ENCODE measurements at places on chromosomes 5 and 9.

- DNase-seq = no peak
Observed at GRCh38 chr5:106862450-106863193, 808.1 kb downstream of the EFNA5 start.

GRCh38 chr5:89471115-89471514, 588.1 kb upstream of the MEF2C start:
- DNase-seq = no peak

DNA sequence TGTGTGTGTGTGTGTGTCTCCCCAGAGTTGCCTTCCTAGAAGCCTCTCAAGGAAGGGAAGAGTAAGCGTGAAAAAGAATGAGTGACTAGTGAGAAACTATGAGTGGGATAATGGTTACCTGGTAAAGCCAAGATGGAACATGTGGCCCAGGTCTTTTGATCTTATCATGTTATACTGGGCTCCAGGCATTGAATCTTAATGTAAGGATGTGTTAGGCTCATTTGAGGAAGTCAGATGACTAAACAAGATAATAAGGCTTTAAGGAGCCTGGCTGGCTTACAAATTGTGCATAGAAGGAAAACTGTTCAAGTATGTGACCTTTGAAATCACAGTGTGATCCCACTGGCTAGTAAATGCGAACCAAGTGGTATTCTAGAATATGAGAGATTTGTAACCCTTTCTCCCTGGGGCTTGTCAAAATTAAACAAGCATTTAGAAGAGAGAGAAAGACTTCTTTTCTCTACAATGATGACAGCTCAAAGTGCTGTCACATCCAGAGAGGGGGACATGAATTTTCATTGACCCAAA, 29.9 kb upstream of the HMHB1 start:
- no peak for DNase-seq

GRCh38 chr9:121742923-121743322, 91.5 kb downstream of the DAB2IP start:
- DNase-seq = no peak

GRCh38 chr5:124179819-124180218, 566.6 kb downstream of the ZNF608 start:
- DNase-seq = no peak

DNA sequence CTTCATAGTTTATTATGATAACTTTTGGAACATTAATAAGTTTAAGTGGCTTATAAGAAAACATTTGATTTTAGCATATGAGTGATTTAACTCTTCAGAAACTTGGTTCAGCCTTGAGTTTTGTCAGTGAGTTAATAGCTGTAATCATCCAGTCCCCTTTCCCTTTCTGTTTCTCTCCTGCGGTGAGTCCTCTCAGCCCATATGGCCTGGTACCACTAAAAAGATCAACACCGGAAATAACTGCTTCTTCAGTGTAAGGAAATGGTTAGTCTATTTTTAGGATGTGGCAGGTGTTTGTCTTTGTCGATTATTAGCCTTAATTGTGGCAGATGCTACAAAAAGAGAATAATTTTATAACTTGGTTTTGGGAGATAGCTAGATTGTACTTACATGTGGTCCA, 120.2 kb upstream of the GRHPR start:
- DNase-seq = no peak

DNA sequence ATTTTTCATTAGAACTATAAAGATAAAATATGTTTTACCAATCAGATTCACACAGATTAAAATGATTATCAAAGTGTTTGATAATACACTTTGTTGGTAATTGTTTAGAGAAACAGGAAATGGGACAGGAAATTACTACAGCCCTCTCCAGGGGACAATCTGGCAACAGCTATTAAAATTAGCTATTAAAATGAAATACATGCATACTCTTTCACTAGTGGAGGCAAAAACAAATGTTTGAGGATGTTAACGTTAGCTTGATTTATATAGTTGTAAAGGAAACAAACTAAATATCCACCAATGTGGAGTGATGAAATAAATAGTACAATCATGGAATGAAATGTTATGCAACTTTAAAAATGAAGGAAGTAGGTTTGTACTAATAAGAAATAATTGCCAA, 53.7 kb downstream of the TARS1 start:
- no peak for DNase-seq

GRCh38 chr9:2125906-2126305, 110.8 kb downstream of the SMARCA2 start:
- no peak for DNase-seq

GRCh38 chr9:93578844-93579243, 2.5 kb downstream of the PHF2 start:
- DNase-seq = no peak

- no peak for DNase-seq
Observed at GRCh38 chr5:103035701-103036100, 84.2 kb downstream of the GIN1 start.

- no peak for DNase-seq
Observed at GRCh38 chr5:177378884-177379883, 5.0 kb upstream of the SLC34A1 start.

DNA sequence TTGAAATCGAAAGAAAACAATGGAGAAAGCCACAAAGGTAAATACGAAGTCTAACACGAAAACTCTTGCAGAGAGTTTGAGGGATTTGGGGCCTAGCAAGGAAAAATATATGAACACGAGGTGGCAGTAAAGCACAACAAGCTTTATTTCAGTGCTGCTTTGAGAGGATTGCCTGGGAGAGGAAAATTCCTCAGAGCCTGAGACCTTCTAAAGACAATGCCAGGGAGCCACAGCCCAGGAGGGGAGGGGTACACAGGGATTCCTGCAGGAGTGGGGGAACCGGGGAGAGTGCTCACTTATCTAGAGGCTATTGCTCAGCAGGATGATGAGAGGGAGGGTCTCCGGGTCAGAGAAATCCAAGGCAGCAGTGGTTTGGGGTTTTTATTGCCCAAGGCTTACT, 134.9 kb upstream of the ADCY2 start:
- DNase-seq = peak; percentile 71

DNA sequence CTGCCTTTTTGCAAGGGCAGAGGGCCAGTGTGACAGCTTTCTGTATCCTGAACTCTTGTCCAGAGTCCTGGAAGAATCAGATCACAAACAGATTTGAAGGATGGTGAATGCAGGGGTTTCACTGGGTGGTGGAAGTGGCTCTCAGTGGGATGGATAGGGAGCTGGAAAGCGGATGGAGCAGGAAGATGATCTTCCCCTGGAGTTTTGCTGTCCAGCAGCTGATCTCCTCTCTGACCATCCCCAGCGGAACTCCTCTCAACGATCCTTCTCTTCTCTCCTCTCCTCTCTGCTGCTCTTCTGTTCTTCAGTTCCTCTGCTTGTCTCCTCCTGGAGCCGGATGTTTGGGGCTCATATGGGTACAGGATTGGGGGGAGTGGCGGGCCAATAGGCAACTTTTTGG, 108.3 kb upstream of the HMHB1 start:
- no peak for DNase-seq

- DNase-seq = no peak
Observed at GRCh38 chr9:107480386-107480789, 9.2 kb downstream of the KLF4 start.

- DNase-seq = no peak
Observed at GRCh38 chr9:113482991-113483675, 19.6 kb downstream of the RGS3 start.

DNA sequence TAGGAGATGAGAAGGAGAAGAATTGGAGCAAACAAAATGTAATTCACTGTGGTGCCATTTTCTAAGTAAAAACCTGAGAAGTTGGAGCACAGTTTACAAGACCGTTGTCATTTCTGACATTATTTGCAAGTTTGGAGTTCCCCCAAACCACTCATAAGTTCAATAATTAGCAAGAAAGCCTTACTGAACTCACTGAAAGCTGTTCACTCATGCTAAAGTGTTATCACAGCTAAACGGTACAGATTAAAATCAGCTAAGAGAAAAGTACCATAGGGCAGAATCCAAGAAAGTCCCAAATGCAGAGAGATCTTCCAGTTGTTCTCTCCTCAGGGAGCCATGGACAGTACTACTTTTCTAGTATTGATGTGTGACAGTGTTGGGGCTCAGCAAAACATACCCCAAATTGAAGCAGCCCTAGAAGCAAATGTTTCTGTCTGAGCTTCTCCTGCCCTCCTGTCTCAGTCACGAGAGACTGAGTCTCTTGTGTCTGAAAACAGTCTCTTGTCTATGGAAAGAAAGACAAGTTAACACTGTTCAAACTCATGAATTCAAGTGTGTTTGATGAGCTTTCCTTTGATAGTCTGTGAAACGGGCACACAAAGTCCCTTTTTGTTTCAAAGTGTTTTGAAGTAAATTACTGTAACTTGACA, 221.2 kb downstream of the GABRG2 start:
- DNase-seq = no peak

DNA sequence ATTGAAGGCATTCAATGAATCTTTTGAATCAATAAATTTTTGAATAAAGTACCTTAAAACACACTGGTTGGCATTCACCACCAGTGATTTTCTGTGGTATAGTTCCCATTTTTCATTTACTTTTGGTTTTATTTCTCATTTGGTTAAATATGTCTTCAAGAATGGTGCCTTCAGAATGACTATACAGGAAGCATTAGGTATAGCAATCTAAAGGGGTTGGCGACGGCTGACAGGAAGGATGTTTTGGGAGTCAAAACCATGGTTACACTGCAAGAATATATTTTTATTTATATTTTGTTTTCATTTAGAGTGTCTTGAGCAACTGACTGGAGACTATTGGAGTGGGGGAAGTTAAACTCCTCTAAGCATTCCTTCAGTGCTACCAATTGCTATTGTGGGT, 235.7 kb downstream of the HTR1A start:
- no peak for DNase-seq

GRCh38 chr5:6755519-6755918, 42.3 kb downstream of the TENT4A start:
- DNase-seq = no peak

- DNase-seq = no peak
Observed at GRCh38 chr5:82356808-82357671, 78.9 kb upstream of the RPS23 start.

DNA sequence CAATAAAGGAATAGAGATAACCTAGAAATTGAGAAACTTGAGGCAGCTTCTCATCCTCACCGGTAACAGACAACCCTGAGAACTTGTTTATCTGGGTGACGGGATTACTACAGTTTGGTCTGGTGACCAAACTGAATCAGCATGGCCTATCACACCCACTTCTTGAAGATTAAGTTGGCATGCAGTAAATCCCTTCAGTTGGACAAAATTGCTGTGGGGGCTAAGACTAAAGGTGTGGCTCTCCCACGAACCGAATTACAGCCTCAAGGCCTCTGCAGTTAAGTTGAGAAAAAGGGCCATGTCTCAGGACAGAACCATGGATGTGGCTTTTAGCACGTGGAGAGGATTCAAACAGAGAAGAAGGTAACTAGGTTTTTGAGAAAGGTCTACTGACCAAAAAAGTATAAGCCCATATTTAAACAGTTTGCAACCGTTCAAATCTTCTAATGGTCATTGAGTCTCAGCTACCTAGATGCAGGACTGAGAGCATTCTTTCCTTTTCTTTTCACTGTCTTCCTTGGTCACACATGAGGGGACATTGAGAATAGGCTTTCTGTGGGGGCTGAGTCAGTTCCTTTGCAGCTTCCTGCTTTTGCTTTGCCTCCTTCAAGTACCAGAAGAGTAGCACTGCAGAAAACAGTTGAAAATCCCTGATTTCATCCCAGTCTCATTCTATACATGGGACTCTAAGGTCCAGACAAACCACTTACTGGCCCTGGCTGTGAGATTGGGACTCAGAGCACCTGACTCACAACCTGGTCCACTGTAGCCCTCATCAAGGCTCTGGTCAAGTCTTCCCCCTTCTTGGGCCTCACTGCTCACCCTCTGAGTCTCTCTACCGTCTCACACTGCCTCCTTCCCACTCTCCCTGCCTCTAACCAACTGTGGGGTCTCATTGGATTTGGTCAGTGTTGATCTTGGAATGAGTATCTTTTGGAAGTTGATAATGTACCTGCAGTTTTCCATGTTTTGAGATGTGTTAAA, 30.9 kb downstream of the PDE6A start:
- DNase-seq = no peak

DNA sequence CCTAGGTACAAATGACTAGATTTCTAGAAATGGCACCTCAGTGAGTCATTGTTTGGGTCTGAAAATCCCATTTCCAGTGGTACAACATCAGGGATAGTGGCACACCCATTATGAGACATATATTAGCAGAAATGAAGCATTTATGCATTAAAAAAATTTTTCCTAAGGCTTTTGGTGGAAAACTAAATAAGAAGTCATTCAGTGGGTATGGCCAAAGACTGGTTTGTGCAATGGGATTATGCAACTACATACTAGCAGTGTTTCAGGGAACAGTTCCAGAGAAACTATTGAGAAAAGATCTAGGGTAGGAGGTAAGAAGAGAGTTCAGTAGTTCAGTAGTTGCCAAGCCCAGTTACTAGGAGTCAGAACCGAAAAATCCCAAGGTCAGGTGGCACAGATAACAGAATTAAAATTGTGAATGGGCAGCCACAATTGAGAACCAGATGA, 106.5 kb upstream of the HAPLN1 start:
- no peak for DNase-seq

DNA sequence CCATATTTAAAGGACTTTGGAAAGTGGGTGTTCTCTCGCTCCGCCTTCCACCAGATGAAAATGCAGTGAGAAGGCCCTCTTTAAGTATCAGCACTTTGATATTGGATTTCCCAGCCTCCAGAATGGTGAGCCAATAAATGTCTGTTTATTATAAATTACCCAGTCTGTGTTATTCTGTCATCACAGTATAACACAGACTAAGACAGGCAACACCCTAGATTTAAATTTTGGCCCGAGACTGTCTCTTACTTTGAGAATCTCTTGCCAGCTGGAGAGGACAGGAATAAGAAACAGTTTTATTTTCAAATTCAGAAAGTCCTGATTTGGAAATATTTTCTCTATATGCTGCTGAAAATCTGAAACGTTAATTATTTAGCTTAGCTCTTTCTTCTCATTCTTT, 21.5 kb downstream of the FAM151B start:
- DNase-seq = no peak

GRCh38 chr5:78797936-78798672, 149.5 kb upstream of the LHFPL2 start:
- DNase-seq = no peak

All from ecto neural progenitor cell (in vitro differentiated cells).